Placental pericyte (primary cell): ENCODE measurements at places on chromosomes 16 and 17. TPM values are rescaled to one million over a fixed set of nuclear protein-coding genes. Genes with fewer than 3 reads are reported as not detected.

Gene PPP1R1B
- not detected in 2 replicates for total RNA-seq

Gene KRTAP3-1
- not detected in 2 replicates for total RNA-seq

Gene MTHFSD
- total RNA-seq = 14.7 and 16.6 TPM in 2 replicates

Gene LCMT1
- total RNA-seq = 30.5 and 35.5 TPM in 2 replicates

Gene JPT2
- 25.6 and 84.6 TPM in 2 replicates for total RNA-seq
